ENCODE measurements at places on chromosomes 4 and X. TPM values are rescaled to one million over a fixed set of nuclear protein-coding genes. Genes with fewer than 3 reads are reported as not detected.

The FAM9C gene
- not detected for total RNA-seq

The UGT2B15 gene
- total RNA-seq: not detected

The TDO2 gene
- 1.4 TPM for total RNA-seq

The TCEAL7 gene
- total RNA-seq: 6.5 TPM

The HGFAC gene
- not detected for total RNA-seq

The ART3 gene
- total RNA-seq: under 0.01 TPM

The NPFFR2 gene
- not detected for total RNA-seq

The H2BW1 gene
- total RNA-seq: not detected

All from osteoblast (primary cell).